ENCODE measurements at places on chromosomes 13 and 19. TPM values are rescaled to one million over a fixed set of nuclear protein-coding genes. Genes with fewer than 3 reads are reported as not detected.

- DNase-seq = no peak
- H3K36me3 ChIP-seq = no peaks in the 10 kb centered on the region
- H3K4me3 ChIP-seq = no peak overlapping the region
- H3K27me3 ChIP-seq = no peaks in the 10 kb centered on the region
- no peak overlapping the region for H3K27ac ChIP-seq
Measured at GRCh38 chr13:95455782-95456181, 96.7 kb upstream of the CLDN10 start.

DNA sequence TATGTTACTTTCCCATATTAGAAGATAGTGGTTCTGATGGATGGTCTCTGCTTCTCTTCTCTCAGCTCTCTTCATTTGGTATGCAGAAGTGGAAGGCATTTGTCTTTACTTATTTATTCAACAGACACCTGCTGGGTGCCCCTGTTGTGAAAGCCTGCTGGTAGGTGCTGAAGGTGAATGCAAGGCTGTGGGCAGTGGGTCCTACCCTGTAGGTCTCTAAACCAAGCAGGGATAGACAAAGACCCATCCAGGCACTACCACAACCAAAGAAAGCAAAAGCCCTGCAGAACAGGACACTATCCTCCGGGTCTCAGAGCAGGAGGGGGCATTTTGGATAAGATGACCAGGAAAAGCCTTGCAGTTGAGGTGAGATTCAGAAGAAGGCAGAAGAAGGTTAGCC lies 106.1 kb downstream of the STARD13 start:
- H3K27ac ChIP-seq = no peak overlapping the region
- no peaks in the 10 kb centered on the region for H3K27me3 ChIP-seq
- no peak overlapping the region for H3K4me3 ChIP-seq
- no peak for DNase-seq

Gene ZNF264
- 24.9 TPM for total RNA-seq

Gene ATP4B
- total RNA-seq = not detected

Data from Caco-2 (cell line).